ENCODE measurements at places on chromosomes 1 and 21.

- no peak for DNase-seq
Measured at GRCh38 chr1:201880928-201881571, 7.6 kb upstream of the SHISA4 start.

- DNase-seq, result no peak
Measured at GRCh38 chr1:55604749-55605148, 389.6 kb upstream of the USP24 start.

DNA sequence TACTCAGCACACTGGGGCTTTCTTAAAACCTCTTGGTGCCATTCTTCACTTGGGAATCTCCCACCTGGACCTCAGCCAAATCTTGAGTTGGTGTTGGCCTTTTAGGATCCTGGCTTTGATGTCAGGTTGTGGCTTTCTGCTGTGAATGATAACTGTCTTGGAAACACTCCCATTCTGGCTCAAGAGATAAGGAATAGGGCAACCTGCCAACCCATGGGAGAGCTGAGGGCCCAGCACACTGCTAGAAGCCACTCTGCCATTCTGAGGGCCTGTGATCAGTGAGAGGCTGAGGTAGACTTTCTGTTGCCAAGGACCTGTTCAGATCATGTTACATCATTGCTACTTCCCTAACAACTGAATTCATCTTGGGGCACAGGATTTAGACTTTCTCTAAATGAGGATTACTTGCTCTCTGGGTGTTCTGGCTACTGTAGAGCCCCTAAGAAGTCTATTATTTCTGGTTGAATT, 45.8 kb downstream of the TTC39A start:
- no peak for DNase-seq

GRCh38 chr21:38486706-38487105, 11.6 kb downstream of the ERG start:
- DNase-seq, result no peak

GRCh38 chr1:183821309-183821888, 16.5 kb downstream of the RGL1 start:
- DNase-seq, result no peak

DNA sequence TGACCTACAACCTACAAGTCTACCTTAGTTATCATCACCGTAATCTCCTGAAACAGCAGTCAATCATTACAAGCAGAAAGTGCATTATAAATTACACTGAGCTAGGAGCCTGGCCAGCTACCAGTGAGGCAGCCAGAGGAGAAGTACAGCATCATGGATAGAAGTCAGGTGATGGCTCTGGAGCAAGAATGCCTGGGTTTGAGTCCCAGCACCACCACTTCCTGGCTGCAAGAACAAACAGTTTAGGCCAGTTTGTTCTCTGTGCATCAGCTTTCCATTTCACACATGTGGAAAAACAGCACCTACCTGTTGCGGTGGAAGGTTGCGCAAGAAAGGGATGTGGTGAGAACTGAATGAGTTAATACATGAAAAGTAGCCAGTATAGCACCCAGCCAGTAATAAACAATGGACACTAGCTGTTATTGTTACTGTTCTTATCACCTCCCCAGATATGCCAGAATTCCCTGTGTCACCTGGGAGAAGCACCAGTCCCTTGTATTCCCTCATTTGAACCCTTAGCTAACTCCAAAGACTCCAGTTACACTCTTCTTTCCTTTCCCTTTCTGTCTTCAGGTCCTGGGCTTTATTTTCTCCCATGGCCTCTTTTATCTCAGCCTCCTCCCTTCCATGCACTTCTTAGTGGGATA, 9.0 kb downstream of the CREG1 start:
- DNase-seq, result no peak

DNA sequence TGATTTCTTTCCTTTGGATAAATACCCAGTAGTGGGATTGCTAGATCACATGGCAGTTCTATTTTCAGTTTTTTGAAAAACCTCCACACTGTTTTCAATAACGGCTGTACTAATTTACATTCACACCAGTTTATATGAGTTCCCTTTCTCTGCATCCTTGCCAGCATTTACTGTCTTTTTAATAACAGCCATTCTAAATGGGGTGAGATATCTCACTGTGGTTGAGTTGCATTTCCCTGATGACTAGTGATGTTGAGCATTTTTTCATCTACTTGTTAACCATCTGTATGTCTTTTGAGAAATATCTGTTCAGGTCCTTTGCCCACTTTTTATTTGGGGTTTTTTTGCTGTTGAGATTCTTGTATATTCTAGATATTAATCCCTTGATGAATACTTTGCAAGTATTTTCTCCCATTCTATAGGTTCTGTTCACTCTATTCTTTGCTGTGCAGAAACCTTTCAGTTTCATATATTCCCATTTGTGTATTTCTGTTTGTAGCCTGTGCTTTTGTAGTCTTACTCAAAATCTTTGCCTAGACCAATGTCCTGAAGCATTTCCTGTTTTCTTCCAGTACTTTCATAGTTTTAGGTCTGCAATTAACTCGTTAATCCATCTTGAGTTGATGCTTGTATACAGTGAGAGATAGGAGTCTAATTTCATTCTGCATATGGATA, 7.3 kb downstream of the HENMT1 start:
- no peak for DNase-seq

DNA sequence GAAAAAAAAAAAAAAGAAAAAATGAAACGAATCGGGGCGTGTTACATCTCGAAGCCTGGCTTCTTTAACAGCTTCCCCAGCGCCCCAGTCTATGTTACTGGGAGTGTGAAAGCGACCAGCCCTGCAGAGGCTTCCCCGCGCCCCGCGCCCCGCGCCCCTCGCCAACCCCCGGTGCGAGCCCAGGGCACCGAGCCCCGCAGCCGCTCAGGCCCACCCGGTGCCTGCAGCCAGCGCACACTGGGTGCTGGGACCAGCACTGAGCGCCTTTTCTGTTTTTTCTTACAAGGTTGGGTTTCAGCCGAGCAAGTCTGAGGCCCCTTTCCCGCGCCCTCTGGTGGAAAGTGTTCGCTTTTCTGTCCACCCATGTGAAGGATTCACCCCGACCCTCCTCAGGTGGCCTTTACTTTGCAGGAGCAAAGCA, 42.1 kb upstream of the ZNF496 start:
- peak; percentile 55 for DNase-seq

- no peak for DNase-seq
Measured at GRCh38 chr1:89203166-89203565, 4.4 kb upstream of the GBP4 start.

DNA sequence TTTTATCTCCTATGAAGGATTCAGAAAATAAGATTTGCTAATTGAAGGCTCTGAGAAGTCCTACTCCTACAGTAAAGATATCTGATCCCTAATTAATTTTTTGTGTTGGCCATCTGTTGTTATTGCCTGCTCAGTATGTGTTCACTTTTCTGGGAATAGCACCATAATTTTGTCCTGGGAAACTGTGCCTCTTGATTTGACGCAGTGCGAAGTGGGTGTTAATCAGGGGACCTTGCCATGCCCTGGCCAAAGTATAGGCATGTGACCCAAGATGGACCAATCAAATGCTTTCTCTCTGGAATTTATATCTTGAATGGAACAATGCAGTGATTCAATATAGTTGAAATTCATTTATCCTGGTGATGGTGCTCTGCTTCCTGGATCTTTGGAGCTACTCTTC, 30.4 kb upstream of the GNG12 start:
- DNase-seq, result no peak

DNA sequence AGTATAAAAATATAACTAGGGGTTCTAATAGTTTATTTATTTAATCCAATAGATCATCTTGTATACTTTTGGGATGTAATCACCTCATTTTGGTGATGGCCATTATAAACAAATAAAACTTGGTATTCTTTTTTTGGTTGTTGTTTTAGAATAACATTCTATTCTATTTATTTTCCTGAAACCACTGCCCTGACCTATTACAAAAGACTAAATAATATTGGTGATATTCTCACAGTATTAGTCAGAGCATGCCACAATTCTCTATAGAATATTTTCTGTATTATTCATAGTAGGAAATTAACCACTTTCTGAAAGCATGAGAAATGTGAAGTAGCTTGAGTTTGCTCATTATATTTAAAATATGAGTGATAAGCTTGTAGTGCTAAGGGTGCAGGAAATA, 54.1 kb upstream of the LRRC7 start:
- no peak for DNase-seq

DNA sequence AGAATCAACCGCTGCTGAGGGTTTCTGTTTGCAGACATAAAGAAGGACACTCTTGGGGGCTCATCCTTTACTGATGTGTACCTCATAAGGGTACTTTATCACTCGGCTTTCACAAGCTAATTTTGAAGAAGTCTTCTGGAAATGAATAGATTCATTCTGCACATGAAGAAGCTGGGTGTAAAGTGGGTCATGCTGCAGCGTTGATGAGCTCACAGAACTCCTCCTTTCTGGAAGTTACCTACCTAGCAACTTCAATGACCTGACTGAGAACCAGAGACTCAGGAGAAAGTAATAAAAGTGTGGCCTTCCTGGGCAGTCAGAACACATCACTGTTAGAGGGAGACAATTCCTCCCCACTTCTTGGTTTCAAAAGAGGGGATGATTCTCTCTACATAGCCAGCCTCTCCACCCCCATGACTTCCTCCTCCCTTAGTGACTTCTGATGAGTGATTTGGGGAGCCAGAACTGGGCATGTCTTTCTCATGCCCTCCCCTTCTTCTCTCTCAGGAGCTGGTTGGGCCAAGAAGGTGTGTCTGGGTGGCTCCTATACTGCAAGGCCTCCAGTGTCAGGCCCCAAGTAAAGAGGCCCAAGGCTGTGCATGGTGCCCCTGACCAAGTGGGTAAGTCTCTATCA, 27.0 kb downstream of the PCNX2 start:
- DNase-seq, result no peak

DNA sequence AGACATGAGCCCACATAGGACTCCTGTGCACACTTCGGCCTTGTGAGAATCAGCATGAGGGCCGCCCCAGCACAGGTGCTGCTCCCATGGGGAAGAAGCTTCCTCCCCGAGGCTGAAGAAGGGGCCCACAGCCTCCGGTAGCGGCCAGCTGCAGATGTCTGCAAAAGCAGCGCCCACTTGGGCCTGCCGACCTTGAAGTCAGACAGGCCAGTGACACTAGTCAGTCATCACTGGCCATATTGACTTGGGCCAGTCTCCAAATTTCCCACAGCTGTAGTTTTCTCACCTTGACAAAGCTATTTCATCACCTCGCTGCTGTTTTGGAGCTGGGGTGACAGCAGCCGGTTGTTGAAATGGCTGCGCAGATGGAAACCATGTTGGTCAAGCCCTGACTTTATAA, 83.0 kb downstream of the RIPK4 start:
- DNase-seq, result no peak

DNA sequence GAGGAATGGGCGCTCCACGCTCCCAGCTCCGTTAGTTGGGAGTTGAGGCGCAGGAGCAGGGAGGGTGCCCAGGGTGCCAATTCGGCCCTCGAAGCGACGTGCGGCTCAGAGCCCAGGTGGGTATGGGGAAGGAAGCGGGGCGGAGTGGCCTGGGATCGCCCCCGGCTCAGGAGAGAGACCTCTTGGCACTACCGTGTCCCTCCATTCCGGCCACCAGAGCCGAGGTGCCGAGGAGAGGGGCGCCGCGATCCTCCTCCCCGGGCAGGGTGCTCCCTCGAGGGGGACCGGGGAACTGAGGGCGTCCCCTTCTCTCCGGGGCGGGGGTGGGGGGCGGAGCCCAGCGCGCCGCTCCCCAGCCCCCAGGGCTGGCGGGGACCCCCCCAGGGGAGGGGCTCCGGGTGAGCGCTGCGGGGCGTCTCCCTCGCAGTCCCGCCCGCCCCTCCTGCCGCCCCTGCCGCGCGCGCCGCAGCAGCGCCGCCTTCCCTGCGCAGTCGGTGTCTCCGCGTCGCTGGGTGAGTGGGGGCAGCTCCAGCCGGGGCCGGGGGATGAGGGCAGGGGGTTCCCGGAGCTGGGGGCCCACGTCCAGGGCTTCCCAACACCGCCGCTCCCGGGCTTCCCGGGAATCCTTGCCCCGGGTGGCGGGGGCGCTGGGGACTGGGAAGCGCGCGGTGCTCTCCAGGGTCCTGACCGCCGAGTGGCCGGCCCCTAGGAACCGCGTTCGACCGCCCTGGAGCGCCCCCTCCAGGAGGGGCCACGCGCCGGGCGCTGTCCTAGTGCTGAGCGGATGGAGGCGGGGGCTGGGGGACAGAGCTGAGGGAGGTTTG, at the start of gene HPCA:
Gene HPCA (plus strand): TSS at position 488 of the 824 bp plus-strand sequence. CDS start 2,408 bp downstream, outside the sequence.
- peak; percentile 68 for DNase-seq
